ENCODE measurements at places on chromosomes 16 and 17. TPM values are rescaled to one million over a fixed set of nuclear protein-coding genes. Genes with fewer than 3 reads are reported as not detected.

Gene KRTAP3-2
- total RNA-seq = not detected

Gene CA5A
- not detected for total RNA-seq

- no peak for DNase-seq
These were observed 833.2 kb upstream of the RBFOX1 start for GRCh38 chr16:6499413-6499812.

Gene TNFSF13
- 8.4 TPM for total RNA-seq

- no peak for DNase-seq
These were observed 85.3 kb upstream of the LGALS9 start for GRCh38 chr17:27545562-27546229.

Gene SEPTIN12
- total RNA-seq = not detected

Gene PRM2
- total RNA-seq = not detected

DNA sequence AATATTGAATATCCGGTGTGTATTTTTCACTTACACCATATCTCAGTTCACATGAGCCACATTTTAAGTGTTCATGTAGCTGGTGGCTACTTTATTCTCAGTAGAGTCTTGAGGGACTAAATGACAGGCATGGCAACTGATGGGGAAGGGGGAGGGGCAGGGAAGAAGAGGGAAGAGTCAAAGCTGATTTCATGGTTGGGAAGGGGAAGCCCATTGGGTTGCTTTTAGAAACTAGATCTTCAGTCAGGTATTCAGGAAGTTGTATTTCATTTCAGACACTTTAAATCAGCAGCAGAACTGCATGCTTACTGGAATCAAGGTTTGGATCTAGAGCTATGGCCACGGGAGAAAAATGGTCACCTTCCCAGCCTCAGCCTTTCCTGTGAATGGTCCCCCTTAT, 2.9 kb upstream of the WIPI1 start:
- DNase-seq = no peak

GRCh38 chr16:4375717-4376116, 4.1 kb downstream of the VASN start:
- no peak for DNase-seq

DNA sequence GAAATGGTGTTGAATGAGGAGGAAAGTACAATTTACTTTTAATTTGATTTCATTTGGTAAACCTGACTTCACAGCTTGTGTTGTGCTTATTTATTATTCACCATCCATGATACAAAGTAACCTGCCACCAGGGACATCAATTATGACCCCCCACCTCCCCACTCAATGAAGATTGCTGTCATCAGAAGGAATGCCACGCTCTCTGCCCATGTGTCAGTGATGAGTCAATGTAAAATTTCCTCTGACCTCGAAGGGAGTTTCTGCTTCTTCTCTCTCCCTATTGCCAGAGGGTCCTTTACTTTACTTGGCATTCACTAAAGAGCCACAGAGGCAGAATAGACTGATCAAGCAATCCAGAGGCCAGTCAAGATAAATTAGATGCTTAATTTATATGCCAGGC, 759.7 kb downstream of the CDH11 start:
- no peak for DNase-seq

Gene CHST4
- total RNA-seq = not detected

- DNase-seq = no peak
These were observed 4.3 kb downstream of the SCNN1B start for GRCh38 chr16:23306199-23307100.

Gene KRTAP4-4
- not detected for total RNA-seq

Gene KRTAP3-1
- total RNA-seq = not detected

- DNase-seq = no peak
These were observed 12.3 kb downstream of the CHMP6 start for GRCh38 chr17:81003711-81004475.

Gene TBX2
- total RNA-seq = not detected

DNA sequence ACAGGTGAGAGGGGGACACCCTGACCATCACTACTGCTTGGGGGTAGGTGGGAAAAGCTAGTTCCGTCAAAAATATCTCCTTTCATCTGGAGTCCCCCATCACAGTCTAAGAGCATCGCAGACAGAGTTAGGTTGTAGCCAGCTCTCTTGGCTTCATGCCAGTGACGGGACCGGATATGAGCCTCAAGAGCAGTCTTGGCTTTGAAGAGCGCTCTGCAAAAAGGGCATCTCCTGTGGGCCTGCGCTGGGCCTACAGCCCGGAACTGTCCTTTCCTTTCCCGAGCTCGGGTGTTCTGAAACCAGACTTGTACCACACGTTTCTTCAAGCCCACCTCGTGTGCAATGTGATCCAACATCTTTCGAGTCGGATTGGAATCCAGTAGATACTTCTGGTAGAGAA, 253.6 kb downstream of the ZFHX3 start:
- DNase-seq = no peak

- DNase-seq = no peak
These were observed 16.0 kb downstream of the NPTX1 start for GRCh38 chr17:80460429-80460834.

GRCh38 chr17:43615330-43616028, 46.2 kb downstream of the MEOX1 start:
- DNase-seq = no peak

GRCh38 chr16:54174201-54174600, 112.4 kb downstream of the IRX3 start:
- DNase-seq = no peak

Gene PRSS22
- not detected for total RNA-seq

DNA sequence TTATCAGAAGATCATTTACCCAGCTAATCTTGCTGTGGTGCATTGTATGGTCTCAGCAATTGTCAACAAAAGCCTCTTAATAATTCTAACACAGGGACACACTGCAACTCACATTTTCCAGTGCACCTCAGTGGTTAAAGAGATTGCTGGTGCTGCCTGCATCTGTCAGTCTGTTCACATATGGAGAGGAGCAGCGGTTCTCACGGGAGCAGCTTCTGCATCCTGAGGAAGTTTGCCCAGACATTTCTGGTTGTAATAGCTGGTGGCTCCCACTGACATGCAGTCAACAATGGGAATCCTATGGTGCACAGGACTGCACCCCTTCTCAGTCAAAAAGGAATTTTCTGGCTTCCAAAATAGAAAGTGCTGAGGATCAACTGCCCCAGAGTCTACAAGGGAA, 7.8 kb downstream of the GGA2 start:
- no peak for DNase-seq

GRCh38 chr16:75486676-75487313, 8.4 kb downstream of the CHST6 start:
- DNase-seq = no peak

- DNase-seq = no peak
These were observed 3.6 kb downstream of the CBX8 start for GRCh38 chr17:79792984-79793923.

Gene STARD3
- 96.3 TPM for total RNA-seq

Gene G6PC1
- not detected for total RNA-seq

- no peak for DNase-seq
These were observed 125.8 kb downstream of the DYNLRB2 start for GRCh38 chr16:80666378-80667250.

DNA sequence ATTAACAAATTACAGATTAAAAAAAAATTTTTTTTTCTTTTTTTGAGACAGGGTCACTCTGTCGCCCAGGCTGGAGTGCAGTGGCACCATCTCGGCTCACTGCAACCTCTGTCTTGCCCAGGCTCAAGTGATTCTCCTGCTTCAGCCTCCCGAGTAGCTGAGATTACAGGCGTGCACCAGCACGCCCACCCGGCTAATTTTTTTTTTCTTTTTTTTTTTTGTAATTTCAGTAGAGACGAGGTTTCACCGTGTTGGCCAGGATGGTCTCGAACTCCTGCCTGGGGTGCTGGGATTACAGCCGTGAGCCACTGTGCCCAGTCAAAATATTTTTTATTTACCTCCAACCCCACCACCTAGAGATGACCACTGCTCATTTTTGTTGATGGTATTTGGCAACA, 25.5 kb downstream of the ACTG1 start:
- DNase-seq = no peak

- no peak for DNase-seq
These were observed 390.6 kb downstream of the HAPSTR1 start for GRCh38 chr16:9481747-9482730.
